ENCODE measurements at places on chromosomes 16 and 17.

DNA sequence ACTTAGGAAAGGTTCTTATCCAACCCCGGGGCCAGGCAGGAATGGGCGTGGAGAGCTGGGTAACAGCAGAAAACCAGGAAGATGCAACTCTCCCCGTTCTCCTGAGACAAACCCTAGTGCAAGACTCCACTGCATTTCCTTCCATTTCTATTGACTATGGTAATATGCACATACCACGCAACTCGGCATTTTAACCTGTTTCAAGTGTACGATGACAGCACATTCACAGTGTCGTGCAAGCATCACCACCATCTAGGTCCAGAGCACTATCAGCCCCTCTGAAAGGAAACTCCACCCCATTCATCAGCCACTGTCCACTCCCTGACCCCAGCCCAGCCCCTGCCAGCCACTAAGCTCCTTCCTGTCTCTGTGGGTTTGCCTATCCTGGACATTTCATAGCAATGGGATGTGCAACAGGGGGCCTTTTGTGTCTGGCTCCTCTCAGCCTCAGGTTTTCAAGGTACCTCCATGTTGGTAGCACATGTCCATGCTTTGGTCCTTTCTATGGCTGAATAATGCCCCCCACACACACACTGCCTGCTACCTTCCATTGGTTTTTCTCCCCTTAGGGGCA lies 441.9 kb downstream of the SOX9 start:
- DNase-seq: no peak

- DNase-seq: no peak
Observed at GRCh38 chr16:29729116-29729521, 16.7 kb downstream of the C16orf54 start.

- no peak for DNase-seq
Observed at GRCh38 chr17:72761431-72761830, 331.1 kb downstream of the SLC39A11 start.

- DNase-seq: no peak
Observed at GRCh38 chr16:23324727-23325126, 22.6 kb downstream of the SCNN1B start.

DNA sequence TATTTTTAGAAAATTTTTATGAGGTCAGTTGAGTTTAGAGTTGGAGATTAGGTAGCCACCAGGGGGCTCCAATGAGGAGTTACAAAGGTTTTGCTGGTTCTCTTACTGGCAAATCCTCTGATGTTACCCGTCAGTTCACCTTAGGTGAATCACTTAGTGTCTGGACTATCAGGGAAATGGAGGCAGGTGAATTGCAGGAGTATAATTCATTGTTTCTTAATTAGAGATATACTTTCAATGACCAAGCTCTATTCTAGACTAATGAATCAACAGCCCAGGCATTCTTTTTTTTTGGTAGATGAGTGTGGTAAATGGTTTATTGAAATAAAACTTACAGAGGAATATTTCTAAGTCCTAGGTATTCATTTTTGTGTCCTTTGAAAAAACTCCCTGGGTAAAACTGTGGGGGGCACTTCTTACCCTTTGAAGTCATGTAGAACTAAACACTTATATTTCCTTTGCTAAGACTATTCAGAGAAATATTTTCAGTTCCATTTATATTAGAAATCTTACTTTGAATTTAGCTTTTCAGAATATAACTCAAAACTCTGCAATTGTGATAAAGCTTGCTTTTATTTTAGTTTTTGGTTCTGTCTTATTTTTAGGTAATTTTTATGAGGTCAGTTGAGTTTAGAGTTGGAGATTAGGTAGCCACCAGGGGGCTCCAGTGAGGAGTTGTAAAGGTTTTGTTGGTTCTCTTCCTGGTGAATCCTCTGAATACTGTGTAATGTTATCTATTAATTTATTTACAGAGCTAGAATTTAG lies 17.7 kb downstream of the PSMD11 start:
- DNase-seq: peak; percentile 36

- DNase-seq: no peak
Observed at GRCh38 chr17:28141313-28141712, 98.8 kb downstream of the NLK start.

GRCh38 chr17:66573078-66573477 lies 261.8 kb upstream of the CACNG5 start:
- DNase-seq: no peak

DNA sequence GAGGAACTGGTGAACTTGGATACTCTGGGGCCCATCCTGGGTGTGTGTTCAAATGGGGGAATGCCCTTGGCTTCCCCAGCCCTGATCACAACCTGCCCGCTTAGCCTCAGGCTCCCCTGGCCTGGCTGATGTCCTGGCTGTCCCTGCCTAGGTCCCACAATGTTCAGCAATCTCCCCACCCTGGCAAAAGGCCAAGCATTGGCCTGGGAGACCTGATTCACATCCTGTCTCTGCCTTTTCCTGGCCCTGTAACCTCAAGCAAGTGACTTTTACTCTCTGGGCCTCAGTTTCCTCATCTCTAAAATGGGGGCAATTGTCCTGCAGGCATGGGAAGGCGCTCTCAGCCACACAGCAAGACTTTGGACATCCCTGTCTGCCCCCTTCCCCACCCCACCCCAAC lies 14.4 kb downstream of the CPNE2 start:
- DNase-seq: no peak

DNA sequence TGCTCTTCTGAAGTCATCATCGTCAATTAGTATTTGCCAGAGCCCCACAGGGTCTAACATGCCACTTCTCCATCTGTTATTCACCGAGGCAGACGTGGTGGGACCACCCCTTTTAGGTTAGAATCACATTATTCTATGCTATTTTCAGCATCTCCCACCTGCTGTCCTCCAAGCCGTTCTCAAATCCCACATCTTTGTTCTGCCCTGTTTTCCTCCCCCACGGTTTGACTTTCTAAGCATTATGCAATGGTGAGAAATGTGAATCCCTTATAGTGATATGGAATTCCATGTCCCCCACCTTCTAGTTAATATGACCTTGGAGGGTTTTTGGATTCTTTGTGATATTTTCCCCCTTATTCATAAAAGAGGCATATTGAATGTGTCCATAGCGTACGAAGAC lies 634.1 kb upstream of the RBFOX1 start:
- no peak for DNase-seq

GRCh38 chr16:49292413-49292812 lies 10.8 kb upstream of the CBLN1 start:
- DNase-seq: no peak

DNA sequence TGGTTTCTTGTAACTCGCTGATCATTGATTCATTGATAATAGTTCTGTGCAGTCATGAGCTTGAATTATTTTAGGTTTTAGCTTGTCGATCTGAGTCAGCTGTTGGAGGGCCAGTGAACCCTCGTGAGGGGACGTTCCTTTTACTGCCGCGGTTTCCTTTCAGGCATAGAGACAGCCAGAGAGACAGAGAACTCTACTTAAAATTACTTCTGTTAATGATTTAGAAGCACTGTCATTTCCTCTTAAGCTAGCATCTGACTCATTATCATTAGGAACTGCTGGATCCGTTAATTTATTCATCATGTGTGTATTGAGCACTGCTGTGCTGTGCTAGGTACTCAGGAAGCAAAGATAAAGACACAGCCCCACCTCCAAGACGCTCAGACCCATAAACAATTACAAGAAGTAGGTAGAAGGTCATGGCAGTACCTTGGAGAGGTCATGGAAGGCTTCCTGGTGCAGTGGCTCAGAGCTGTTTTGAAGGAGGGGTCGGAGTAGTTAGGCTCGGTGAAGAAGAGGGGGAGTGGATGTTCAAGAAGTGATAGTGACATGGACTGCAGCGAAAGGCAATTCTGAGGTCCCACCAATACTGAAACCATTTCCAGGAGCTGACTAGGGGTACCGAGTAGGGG lies 3.3 kb downstream of the PGS1 start:
- no peak for DNase-seq

GRCh38 chr16:68400083-68400923 lies 48.0 kb downstream of the SMPD3 start:
- no peak for DNase-seq

DNA sequence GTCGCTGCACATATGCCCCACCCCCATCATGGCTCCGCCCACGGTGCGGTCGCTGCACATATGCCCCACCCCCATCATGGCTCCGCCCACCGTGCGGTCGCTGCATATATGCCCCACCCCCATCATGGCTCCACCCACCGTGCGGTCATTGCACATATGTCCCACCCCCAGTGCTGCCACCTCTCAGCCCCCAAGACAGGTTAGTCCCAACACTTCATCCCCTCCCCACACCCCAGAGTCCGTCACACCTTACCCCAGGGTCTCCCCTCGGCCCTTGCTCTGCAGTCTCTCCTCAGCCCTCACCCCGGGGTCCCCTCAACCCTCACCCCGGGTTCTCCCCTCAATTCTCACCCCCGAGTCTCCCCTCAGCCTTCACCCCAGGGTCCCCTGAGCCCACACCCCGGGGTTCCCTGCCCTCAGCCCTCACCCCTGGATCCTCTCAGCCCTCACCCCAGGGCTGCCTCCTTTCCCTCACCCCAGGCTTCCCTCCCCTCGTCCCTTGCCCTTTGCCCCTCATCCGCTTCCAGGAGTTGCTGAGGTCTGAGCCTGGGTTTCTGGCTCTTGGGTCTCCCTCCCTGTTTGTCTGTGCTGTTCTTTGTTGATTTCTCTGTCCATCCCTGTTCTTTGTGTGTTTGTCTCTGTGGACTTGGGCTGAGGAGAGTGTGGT lies 25.6 kb downstream of the TPSG1 start:
- DNase-seq: no peak

GRCh38 chr16:64253096-64253495 lies 868.8 kb downstream of the CDH11 start:
- no peak for DNase-seq

- DNase-seq: no peak
Observed at GRCh38 chr17:48505788-48506187, 25.0 kb downstream of the HOXB1 start.

- DNase-seq: no peak
Observed at GRCh38 chr16:649631-650030, 466 bp downstream of the WDR90 start.

DNA sequence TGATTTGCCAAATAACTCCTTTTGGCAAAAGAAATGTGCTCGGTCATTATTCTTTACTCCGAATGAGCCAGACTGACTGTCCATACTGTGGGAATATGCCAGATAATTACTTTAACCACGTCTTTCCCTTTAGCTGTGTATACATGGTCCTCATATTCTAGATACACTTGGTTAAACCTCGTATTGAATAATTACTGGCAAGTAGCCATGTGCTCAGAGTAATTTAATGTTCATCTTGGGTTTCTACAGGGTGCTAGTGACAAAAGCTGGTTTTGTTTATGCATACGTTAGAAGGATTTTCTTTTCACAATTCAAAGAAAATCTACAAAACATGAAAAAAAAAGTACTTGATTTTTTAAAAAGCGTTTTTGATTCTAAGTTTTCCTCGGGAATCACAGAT lies 540.3 kb downstream of the KCNJ2 start:
- DNase-seq: no peak

- no peak for DNase-seq
Observed at GRCh38 chr17:49633250-49633649, 44.6 kb downstream of the SPOP start.
